KG1 (cell line): ENCODE measurements at places on chromosomes 7 and 10.

DNA sequence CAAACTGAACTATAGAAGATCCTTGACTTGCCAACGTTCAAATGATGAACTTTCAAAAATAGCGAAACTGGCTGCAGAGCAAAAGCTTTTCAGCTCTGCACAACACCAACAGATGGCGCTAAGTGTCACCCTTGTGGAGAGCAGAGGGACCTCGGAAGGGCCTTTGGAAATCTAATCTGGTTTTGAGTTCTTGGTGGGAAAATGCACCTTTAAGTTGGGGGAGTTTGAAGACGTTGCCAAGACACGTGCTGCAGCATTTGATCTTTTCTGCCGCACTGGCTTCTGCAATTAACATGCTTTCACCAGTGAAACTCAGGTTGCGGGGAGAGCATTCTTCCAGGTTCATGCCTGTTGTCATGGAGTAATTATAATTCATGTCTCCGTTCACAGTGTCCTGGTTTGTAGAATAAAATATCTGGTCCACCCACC lies 26.3 kb upstream of the WDR11 start:
- peak; percentile 3 for DNase-seq

- DNase-seq = peak; percentile 11
Observed at GRCh38 chr10:71597821-71598498, 121.6 kb downstream of the C10orf105 start.

DNA sequence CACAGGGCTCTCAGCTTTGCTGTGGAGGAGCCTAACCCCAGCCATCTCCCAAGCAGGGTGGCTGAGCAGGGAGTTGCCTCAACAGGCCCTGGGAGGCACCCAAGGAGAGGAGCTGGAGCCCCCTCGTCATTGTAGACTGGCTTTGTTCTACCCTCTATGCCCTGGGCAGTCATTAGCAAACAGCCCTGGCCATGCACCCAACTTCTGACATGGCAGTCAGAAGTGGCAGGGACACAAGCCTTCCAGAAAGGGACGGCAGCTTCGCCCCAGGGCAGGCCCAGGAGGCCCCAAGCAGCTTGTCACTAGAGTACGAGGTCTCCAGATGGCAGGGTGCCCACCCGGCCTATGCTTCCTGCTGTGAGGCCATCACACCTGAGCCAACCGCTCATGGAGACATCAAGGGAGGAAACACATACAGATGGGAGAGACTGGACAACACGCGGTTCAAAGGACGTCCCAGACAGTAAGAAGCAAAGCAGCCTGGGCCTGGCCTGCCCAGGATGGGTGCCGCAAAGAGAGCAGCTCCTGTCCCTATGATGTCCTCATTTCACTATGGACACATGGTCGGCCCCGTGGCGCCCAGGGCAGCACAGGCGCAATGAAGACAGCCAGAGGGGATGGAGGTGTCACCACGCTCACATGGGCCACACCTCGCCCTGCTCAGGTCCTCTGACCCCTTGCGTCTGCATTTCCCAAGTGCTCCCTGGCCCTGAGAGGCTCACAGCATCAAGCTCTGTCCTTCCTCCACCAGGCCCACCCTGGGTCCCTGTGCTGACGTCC lies 190.9 kb upstream of the CXCL12 start:
- no peak for DNase-seq

- no peak for DNase-seq
Observed at GRCh38 chr10:16893664-16894063, 76.4 kb upstream of the RSU1 start.

GRCh38 chr7:150434240-150434639 lies 16.2 kb upstream of the GIMAP8 start:
- DNase-seq = no peak

DNA sequence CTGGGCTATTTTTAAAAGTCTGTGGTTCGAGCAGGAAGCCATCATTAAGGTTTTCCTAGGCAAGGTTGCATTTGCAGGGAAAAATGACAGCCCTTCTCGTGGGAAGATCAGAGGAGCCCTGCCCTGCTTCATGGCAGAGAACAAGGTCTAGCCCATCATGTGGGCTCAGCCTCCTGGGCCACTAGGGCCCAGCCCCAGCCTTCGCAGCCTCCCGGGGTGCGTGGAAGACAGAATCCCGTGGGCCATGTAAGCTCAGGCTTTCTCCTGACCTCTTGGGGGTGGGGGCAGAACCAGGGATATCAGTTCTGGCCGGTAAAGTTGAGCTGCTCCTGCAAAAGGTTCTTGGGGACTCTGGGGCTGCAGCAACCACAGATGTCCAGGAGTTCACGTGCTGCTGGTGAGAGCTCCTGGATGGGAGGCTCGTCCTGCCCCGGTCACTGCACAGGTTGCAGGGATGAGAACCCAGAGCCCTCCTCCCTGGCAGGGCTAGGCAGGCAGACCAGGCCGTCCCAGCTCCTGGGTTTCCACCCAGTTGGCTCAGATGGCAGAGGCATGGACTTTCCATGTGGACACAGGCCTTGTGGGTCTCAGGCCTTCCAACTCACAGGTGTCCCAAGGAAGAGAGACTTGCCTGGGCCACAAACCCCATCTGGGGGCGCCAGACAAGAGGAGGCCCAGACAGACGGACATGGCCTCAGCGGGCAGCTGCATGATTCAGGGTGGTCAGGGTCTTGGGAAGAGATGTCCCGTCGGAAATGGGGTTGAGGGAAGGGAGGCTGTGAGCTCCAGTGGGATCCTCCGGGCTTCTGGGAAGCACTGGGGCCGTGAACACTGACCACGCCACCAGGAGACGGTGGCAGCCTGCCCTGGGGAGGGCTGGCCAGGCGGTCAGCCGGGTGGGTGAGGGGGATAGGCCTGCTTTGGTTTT lies 126.2 kb downstream of the NEURL1 start:
- DNase-seq = no peak

DNA sequence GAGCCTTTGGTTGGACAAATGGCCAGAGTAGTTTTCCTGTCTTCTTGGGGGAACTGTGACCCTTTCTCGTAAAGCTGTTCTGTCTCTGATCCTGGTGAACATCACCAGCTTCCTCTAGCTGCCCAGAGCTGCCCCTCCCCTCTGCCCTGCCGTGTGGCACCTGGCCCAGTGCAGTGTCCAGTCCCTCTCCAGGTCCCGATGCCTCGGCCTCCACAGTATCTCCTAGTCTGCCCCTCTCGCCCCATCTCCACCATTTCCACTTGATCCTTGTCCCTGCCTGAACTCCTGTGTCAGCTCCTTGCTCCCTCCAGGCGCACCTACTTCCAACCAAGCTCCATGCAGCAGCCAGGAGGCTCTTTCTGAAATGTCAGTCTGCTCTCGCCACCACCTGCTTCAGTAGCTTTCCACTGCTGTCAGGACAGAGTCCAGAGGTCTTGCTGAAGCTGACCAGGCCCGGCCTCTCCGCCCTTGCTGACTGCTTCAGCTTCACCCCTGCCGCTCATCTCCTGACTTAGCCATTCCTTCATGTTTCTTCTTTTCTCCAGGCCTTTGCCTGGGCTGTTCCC lies 133.6 kb downstream of the GRK5 start:
- no peak for DNase-seq

GRCh38 chr7:187227-187927 lies 5.0 kb upstream of the FAM20C start:
- no peak for DNase-seq

DNA sequence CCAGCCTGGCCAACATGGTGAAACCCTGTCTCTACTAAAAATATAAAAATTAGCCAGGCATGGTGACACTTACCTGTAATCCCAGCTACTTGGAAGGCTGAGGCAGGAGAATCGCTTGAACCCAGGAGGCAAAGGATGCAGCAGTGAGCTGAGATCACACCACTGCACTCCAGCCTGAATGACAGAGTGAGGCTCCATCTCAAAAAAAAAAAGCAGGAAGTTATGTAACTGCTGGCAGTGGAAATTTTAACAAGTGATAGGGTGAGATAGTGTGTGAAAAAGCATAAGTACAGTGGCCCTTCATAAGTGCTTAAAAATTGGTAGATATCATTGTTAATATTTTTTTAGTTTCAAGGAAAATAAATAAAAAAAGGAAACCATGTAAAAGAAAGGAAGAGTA lies 12.3 kb downstream of the AKR1C3 start:
- DNase-seq = no peak

DNA sequence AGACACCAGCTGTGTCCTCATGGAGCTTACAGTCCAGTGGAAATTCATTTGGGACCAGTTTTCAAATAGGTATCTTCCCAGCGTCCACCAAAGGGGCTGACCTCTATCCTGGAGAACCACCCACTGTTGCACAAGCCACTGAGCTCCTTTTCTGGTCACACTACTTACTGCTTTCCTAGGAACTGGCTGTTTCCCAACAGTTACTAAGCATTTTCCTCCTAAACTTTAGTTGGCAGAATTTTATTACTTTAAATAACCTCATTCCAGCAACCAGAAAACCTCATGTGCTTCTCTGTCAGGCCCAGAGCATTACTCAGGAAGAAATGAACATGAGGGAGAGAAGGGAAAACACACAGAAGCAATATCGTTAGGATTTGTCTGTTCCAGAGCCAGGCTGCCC lies 183.1 kb downstream of the GPAM start:
- no peak for DNase-seq

GRCh38 chr7:64515330-64515729 lies 47.5 kb downstream of the ZNF680 start:
- no peak for DNase-seq

- DNase-seq = no peak
Observed at GRCh38 chr7:47471358-47471703, 110.6 kb downstream of the TNS3 start.

- no peak for DNase-seq
Observed at GRCh38 chr7:13017881-13018280, 330.4 kb downstream of the ARL4A start.

GRCh38 chr7:155774947-155775346 lies 37.3 kb downstream of the SHH start:
- no peak for DNase-seq

DNA sequence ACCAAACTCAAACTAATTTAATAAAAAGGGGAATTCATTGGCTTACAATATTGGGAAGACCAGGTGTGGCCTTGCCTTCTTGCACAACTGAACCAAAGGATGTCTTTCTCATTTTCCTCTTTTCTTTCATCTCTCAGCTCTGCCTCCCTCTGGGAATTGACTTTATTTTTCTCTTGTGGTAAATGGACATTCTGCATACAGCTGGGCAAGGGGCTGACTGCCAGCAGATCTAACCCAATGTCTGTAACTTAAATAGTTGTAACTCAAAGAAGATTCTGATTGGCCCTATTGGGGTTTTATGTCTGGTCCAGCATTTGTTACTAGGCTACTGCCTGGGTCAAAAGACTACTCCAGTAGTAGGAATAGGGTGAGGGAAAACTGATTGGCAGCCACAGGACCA lies 15.3 kb downstream of the PTTG1IP2 start:
- no peak for DNase-seq

GRCh38 chr10:21811245-21811585 lies 192.3 kb downstream of the DNAJC1 start:
- no peak for DNase-seq

DNA sequence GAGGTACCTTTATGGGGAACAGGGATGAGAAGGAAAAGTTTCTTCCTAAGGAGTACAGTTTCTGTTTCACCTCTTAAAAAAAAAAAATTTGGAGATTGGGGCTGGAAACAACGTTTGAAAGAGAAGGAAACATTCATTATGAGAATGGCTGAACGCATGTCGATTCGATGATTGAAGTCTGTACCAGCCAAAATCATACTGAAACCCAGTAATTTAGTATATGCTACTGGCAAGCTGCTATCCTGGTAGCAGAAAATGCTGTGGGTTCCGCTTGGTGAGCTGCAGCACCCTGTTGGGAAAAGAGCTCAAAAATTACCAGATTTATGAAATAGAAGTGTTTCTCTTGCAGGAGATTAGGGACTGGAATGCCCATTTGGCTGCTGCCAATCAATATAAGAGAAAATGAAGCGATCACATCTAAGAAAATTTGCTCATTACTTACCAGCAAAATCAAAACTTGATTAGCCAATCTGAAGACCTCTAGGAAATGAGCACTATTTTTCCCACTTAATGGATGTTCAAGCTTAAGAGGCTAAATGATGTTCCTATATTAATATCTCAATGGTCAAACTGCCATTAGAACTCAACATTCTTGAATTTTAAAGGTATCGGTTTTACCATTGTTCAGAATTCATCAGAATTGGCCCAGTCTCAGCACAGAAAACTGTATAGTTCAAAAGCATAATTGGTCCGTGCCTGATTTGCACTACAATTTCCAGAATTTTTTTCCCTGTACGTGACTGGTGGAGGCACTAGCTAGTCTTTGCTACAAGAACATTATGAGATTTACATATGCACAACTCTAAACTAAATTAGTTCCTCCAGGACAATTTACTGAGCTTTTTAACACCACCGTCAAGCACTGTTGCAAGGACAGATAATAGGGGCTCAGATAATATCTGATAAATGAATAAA lies 1.2 kb upstream of the ITGB1 start:
- no peak for DNase-seq

DNA sequence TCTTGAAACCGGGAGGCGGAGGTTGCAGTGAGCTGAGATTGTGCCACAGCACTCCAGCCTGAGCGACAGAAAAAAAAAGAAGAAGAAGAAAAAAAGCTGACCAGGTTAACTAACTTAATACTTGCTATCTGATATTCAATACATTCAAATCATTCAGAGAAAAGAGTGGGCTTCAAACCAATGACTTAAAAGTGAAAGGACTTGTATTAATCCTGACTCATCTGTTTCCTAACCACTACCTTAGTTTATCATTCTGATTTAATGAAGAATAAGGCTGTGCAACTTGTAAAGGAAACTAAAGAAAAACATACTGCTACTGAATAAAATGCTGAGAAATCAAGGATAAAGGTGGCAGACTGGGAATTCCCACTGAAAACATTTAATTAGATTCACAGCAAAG lies 128.4 kb downstream of the NRBF2 start:
- no peak for DNase-seq

DNA sequence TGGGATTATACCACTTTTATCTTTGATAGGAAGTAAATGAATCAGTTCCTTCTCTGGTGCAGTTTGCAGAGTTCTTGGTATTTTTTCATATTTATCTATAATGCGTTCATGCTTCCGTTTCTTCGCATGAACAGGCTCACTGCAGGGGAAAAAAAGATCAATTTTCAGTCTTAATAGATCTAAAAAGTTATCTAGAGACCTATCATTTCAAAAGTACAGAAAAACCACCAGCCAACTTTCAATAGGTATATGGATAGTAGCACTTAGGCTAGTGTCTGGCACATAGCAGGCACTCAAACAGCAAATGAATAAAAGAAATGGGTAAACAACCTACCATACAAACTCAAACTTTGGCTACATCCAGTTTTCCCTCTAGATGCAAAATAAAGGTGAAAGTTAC lies 5.5 kb downstream of the NOC3L start:
- no peak for DNase-seq

DNA sequence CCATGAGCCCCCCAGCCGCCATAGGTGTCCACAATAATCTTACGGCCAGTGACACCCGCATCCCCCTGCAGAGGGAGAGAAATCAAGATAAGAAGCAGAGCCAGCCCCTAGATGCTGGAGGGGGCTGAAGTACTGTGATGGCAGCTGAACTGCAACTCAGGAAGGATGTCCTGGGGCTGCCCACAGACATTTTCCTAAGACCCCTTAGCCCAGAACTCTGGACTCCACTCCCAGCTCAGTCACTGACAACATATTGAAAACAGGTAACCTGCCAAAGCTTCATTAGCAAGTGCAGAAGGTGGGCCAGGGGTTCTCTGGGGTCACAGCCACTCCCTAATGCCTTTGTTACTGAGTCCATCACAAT lies 14.3 kb downstream of the MAT1A start:
- no peak for DNase-seq

GRCh38 chr10:29269486-29269885 lies 19.4 kb upstream of the LYZL1 start:
- no peak for DNase-seq
